ENCODE measurements at places on chromosomes 1 and 21. TPM values are rescaled to one million over a fixed set of nuclear protein-coding genes. Genes with fewer than 3 reads are reported as not detected.
A peak's percentile ranks its signal among the peaks of the same experiment; 100 is the strongest.

DNA sequence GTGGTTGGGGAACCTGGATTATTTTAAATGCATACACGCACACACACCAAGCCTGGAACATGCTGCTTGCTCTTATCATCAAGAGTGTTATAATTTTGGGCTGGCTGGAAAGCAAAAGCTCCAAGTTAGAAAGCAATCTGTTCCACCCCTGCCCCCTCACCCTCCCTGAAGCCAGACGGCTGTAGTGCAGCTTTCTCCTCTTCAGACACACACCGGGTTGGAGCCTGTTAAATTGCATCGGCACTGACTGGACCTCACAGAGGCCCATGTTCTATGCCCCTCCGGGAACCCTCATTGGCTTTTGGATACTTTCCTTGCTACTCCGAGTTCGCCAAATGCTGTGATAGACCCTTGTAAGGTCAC lies 90.6 kb upstream of the KCNJ15 start:
- peaks cover 8% of the 10 kb centered on the region for H3K4me1 ChIP-seq
- no peak overlapping the region for H3K27ac ChIP-seq
- H3K27me3 ChIP-seq: peaks cover 7% of the 10 kb centered on the region
- no peak for DNase-seq

DNA sequence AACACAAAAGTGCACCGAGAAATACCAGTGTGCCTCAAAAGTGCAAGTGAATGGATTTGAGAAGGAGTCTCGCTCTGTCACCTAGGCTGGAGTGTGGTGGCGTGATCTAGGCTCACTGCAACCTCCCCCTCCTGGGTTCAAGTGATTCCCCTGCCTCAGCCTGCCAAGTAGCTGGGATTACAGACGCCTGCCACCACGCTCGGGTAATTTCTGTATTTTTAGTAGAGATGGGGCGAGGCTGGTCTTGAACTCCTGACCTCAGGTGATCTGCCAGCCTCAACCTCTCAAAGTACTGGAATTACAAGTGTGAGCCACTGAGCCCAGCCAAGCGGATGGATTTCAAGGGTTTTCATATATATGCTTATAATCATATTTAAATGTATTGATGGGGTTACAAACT lies 35.8 kb downstream of the PRRX1 start:
- no peak for DNase-seq
- peaks cover 58% of the 10 kb centered on the region for H3K4me1 ChIP-seq
- H3K27me3 ChIP-seq: no peaks in the 10 kb centered on the region
- H3K27ac ChIP-seq: peak overlapping the region; percentile 15
- no peak overlapping the region for H3K4me3 ChIP-seq
- H3K36me3 ChIP-seq: no peaks in the 10 kb centered on the region

DNA sequence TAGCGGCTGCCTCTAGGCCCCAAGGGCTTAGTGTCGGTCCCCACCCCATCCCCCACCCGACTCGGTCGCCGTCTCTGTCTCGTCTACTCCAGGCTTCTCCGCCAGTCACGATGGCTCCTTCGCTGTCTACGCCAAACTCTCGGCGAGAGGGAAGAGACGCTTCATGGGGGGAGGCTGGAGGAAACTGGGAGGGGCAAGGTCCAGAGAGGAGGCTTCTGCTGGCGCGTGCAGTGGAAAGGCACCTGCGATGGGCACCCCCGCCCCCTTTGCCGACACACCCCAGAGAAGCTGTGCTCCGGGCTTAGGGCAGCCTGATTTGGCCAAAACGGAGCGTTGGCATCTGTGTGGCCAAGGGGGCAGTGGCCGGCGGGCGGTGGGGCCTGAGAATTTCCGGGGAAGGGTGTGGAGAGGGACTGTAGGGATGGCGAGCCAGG lies 1.2 kb upstream of the CSMD2 start:
- peaks cover 35% of the 10 kb centered on the region for H3K4me1 ChIP-seq
- H3K27me3 ChIP-seq: peaks cover 7% of the 10 kb centered on the region
- H3K4me3 ChIP-seq: peak overlapping the region; percentile 9
- no peak for DNase-seq
- no peaks in the 10 kb centered on the region for H3K36me3 ChIP-seq

DNA sequence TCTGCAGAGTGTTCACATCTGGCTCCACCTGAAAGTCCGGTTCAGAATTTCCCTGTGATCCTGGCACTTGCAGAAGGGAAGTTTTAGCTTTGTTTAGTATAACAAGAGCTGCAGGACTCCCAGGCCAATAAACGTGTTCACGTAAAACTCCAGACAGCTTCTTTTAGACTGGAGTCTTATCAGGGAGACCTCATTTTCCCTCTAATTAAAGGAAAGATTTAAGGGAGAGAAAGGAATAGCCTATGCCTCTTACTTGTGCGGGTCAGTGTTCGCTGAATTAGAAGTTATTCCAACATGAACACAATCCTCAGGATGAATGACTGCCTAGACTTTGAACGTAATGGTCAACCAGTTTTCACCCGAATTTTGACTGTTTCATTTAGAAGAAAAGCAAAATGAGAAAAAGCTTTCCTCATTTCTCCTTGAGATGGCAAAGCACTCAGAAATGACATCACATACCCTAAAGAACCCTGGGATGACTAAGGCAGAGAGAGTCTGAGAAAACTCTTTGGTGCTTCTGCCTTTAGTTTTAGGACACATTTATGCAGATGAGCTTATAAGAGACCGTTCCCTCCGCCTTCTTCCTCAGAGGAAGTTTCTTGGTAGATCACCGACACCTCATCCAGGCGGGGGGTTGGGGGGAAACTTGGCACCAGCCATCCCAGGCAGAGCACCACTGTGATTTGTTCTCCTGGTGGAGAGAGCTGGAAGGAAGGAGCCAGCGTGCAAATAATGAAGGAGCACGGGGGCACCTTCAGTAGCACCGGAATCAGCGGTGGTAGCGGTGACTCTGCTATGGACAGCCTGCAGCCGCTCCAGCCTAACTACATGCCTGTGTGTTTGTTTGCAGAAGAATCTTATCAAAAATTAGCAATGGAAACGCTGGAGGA lies 202.1 kb upstream of the SGIP1 start:
- peaks cover 33% of the 10 kb centered on the region for H3K4me1 ChIP-seq
- H3K27ac ChIP-seq: peak overlapping the region; percentile 83
- DNase-seq: peak; percentile 68
- H3K27me3 ChIP-seq: no peaks in the 10 kb centered on the region
- H3K36me3 ChIP-seq: peaks cover 3% of the 10 kb centered on the region
- H3K4me3 ChIP-seq: peak overlapping the region; percentile 38

- H3K4me3 ChIP-seq: no peak overlapping the region
- peak overlapping the region; percentile 30 for H3K27ac ChIP-seq
- no peaks in the 10 kb centered on the region for H3K36me3 ChIP-seq
- no peaks in the 10 kb centered on the region for H3K27me3 ChIP-seq
- DNase-seq: no peak
- peaks cover 21% of the 10 kb centered on the region for H3K4me1 ChIP-seq
Measured at GRCh38 chr1:8004113-8004802, 21.9 kb downstream of the ERRFI1 start.

DNA sequence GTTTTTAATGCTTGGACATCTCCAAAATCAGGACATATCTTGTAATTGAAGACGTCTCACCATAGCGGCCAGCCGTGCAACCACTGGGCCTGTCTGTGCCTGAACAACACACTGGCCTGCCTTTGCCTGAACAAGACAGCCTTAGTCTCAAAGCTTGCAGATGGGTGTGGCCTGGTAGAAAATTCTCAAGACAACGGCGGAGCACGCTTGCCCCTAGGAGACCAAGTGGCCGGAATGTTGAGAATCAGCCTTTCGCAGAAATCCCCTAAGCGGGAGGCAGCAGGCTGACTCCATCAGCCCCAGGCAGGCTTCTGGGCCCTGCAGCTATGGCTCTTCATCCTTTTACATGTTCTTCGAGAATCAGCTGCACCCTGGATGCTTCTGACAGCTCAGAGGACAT lies 98.0 kb upstream of the C1orf174 start:
- no peaks in the 10 kb centered on the region for H3K4me1 ChIP-seq
- DNase-seq: no peak
- no peaks in the 10 kb centered on the region for H3K27me3 ChIP-seq
- no peak overlapping the region for H3K4me3 ChIP-seq
- H3K27ac ChIP-seq: no peak overlapping the region

DNA sequence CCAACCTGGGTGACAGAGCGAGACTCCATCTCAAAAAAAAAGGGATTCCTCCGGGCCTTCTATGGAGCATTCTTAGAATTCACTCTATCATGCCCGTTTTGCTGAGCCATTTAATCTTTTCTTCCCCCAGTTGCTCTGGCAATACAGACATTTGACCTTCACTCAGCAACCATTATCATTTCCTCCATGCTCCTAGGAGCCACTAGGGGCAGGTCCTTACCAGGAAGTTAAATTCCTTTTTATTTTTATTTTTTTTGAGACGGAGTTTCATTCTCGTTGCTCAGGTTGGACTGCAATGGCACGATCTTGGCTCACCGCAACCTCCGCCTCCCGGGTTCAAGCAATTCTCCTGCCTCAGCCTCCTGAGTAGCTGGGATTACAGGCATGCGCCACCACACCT lies 9.7 kb upstream of the CGN start:
- no peak for DNase-seq
- no peaks in the 10 kb centered on the region for H3K36me3 ChIP-seq
- H3K4me3 ChIP-seq: no peak overlapping the region
- no peaks in the 10 kb centered on the region for H3K4me1 ChIP-seq

The COL6A2 gene
- total RNA-seq: 120 TPM

The PKN2 gene
- total RNA-seq: 34.6 TPM

The INSRR gene
- 0.04 TPM for total RNA-seq

The OSCP1 gene
- total RNA-seq: 7.7 TPM

The AUNIP gene
- total RNA-seq: not detected

The SLAMF1 gene
- total RNA-seq: 0.82 TPM

The TRIM67 gene
- 0.05 TPM for total RNA-seq

Data from heart right ventricle (tissue), 16 donors.